ENCODE measurements at places on chromosomes 1 and 21.

- no peak for DNase-seq
These were observed 452.4 kb downstream of the PTPRU start for GRCh38 chr1:29688471-29689365.

GRCh38 chr1:204495078-204495753, 611 bp upstream of the PIK3C2B start:
- DNase-seq: no peak

DNA sequence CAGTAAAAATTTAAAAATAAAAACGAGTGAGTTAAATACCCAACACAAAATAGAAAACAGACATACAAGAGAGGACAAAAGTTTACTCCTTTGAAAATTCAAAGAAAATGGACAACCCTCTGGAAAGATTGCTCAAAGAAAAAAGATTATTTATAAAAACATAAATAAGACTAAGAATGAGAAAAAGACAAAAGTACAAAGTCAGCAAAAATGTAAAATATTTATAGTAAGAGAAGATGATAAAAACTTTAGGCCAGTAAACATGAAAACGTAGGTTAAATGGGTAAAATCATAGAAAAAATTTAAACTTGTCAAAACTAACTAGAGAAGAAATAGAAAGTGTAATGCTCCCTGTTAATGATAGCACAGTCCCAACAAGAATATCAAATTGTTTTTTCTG, 31.9 kb upstream of the SLC45A1 start:
- DNase-seq: no peak

DNA sequence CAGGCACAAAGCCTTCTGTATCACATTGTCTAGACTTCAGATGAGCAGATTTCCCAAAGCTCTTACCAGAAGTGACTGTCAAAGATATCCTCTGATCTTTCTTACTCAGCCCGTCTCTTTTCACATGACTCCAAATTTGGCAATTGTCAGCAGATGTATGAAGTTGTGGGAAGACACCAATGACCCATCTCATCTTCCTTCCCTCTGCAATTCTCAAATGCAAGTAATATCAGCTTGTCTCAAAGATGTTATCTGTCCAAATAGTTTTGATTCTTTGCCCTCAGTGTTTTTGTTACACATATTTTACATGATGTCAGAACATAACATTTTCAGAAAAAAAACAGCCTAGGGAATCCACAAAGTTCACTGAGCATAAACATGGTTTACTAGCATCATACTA, 45.1 kb upstream of the RGS2 start:
- no peak for DNase-seq

DNA sequence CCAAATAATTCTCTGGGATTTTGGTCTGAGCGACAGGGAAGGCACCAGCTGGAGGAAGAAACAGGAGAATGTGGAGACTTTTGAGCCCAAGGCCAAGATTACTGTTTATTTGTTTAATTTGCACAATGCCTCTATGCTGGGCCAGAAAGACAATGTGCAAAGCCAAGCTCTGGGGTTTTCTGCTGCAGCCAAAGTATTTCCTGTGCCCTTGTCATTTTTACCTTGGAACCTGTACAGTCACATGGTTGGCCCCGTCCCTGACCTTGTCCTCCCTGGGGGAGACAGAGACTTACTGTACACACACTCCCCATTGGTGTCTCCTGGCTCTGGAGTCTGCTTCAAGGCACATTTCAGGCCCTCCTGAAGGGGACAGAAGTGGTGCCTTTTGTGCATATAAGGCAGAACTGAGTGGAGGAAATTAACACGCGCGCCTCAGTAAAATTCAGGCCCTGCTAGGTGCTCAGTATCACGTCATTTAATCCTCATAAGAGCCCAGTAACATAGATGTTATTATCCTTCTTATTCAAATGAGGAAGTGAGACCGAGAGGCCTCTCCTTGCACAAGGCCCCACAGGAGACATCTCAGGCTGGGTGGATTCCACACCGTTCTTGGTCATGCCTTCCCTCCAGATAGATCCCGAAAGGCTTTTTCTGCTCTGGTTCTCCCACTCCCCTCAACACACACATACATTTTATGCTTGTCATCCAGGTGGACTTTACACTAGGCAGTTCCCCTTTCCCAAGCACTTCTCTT, 21.1 kb downstream of the C1orf115 start:
- no peak for DNase-seq

- no peak for DNase-seq
These were observed 37.2 kb downstream of the EPHA2 start for GRCh38 chr1:16118706-16119105.

GRCh38 chr1:43520100-43520778, 10.4 kb upstream of the PTPRF start:
- DNase-seq: no peak

GRCh38 chr21:41254090-41254700, 62.4 kb upstream of the FAM3B start:
- DNase-seq: no peak

DNA sequence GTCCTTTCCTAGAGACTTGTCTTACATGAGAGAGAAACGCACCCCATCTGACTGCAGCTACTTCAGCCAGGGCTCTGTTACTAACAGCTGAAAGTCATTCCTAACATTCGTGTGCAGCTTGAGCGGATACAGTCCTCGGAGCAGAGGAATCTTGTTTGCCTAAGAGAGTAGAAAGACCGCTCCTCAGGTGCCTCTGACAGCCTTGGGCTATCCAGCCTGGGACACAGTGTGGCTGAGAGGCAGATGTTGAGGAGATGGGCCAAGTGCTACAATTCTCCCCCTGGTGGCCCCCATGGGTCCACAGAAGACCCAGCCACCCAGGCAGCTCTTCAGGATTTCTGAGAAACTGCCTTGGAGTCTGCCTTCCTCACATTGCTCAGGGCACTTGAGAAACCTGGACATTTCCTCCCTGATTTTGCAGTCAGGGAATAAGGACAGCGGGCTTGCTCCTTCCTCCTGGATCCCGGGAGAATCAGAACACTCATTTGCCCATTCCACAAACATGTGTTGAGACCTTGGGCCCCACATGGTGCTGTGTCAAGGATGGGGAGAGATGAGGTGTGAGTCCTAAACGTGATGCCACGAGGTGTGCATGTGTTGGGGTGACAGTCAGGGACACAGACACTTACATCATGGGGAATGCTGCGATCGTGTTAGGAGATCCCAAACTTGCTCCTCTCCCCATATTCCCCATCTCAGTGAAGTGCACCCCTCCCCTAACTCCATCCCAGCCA, 13.1 kb downstream of the TRIM62 start:
- DNase-seq: no peak

GRCh38 chr1:30572192-30572591, 151.2 kb downstream of the MATN1 start:
- DNase-seq: no peak

GRCh38 chr1:109901141-109901523, 9.5 kb upstream of the CSF1 start:
- no peak for DNase-seq

- DNase-seq: no peak
These were observed 12.8 kb downstream of the MAP10 start for GRCh38 chr1:232818040-232818439.

DNA sequence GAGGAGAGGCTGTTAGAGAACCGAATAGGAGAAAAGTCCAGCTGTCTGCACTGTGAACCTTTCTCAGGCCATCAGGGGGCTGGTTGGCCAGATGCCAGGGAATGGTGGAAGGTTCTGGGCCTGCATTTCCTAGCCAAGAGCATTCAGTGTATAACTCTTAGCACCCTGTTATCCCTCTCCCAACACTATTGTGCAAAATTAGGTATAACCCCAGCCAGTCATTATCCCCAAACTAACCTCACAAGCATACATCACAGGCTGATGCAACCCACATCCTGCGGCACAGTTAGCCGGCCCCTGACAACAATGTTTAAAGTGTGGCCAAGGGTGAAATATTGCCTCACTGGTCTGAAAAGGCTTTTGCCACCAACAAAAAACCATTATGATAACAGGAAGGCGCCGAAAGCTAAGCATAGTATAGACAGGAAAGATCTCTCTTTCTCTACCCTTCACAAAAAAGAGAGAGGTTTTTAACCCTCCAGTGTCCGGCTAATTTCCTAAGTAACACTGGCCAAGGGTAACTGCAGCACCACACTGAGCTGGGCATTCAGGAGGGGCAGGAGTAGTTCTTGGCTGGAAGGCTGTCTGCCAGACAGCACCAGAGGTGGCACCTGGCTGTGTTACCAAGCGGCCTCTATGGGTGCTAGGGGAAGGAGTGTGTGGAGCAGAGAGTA, 77.3 kb upstream of the BCAR3 start:
- no peak for DNase-seq

GRCh38 chr1:174963529-174964125, 36.1 kb upstream of the CACYBP start:
- DNase-seq: no peak

DNA sequence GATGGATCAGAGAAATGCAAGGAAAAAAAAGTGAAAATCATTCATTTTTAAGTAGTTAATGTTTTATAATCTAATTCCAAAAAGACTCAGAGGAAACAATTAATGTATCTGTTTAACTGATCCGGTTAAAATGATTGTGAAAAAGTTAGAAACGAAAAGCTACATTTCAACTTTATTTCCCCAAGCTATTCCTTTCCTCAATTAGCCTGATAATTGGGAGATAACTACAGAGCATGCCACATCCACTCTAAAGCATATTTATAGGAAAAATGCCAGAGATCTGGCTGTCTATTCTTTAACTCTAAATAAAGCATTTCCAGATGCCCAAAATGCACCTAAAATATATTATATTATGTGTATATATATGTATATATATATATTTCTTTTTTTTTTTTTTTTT, 35.9 kb upstream of the XPR1 start:
- DNase-seq: no peak

GRCh38 chr1:229155472-229155871, 115.4 kb upstream of the RAB4A start:
- no peak for DNase-seq

DNA sequence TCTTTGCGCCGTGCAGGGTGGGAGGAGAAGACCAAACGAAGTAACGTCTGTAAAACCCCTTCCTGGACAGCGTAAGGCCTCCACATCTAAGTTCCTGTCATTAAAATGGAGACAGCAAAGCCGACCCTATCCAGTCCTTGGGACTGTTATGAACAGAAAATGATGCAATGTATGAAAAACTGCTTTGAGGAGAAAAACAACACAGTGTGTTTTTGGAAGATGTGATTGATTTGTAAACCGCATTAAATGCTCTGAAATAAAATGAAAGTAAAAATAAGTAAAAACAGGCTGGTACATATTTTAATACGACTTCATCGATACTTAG, 827 bp upstream of the URB1 start:
- DNase-seq: no peak

GRCh38 chr21:33775100-33775828, 133.0 kb downstream of the ITSN1 start:
- DNase-seq: no peak

DNA sequence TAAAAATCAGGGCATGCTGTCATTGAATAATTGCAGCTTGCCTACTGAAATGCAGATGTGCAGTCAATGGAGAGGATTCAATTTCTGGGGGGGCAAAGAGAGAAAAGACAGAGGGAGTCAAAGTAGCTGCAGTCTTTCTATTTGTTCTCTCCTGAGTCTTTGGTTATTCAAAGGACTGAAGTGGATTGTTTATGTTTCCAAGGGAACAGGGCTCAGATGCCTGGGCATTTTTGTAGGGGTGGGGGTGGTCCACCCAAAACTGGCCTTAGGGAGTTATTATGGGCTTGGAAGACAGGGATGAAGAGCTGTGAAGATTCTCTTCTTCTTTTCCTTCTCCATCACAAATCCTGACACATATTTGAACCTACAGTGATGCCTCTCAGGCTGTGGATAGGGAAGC, 408.8 kb upstream of the DAB1 start:
- DNase-seq: no peak
